HEK293T (cell line): ENCODE measurements at places on chromosomes 4 and X.

- DNase-seq = no peak
Measured at GRCh38 chrX:47272013-47272408, 39.2 kb downstream of the USP11 start.

DNA sequence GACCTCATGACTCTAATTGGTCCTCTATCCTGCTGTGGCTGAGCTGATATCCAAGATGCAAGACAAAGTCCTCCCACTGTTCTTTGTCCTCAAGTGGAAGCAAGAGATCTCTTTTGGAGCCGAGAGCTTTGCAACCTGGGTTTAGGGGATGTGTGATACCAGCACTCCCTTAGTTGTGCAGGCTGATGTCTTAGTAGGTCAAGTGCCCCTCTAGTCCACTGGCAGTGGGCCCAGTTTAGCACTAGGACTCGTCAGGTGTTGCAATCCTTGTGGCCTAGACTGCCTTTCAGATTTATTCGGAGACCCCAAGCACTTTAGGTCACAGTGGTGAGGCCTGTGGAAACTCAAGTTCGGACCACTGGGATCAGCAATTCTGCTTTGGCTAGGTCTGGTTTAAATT, 64.0 kb downstream of the GPRASP3 start:
- no peak for DNase-seq

- no peak for DNase-seq
Measured at GRCh38 chr4:123606946-123607542, 210.4 kb downstream of the SPRY1 start.

DNA sequence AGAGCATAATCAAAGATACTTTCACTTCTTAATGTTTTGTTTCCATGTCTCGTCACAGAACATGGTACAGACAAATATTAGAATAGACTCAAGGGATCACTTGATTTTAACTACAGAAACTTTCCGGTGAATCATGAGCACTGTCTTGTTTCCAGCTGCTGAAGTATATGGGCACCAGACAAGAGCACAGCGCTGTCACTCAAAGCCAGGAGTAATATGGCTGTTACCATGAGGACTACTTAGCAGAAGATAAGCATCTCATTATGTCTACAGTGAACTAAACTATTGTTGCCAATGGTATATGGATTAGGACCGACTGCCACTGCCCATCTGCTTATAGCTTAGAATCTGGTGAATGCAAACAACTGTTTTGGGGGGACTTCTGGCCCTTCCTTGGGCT, 34.3 kb downstream of the MECP2 start:
- DNase-seq = no peak

DNA sequence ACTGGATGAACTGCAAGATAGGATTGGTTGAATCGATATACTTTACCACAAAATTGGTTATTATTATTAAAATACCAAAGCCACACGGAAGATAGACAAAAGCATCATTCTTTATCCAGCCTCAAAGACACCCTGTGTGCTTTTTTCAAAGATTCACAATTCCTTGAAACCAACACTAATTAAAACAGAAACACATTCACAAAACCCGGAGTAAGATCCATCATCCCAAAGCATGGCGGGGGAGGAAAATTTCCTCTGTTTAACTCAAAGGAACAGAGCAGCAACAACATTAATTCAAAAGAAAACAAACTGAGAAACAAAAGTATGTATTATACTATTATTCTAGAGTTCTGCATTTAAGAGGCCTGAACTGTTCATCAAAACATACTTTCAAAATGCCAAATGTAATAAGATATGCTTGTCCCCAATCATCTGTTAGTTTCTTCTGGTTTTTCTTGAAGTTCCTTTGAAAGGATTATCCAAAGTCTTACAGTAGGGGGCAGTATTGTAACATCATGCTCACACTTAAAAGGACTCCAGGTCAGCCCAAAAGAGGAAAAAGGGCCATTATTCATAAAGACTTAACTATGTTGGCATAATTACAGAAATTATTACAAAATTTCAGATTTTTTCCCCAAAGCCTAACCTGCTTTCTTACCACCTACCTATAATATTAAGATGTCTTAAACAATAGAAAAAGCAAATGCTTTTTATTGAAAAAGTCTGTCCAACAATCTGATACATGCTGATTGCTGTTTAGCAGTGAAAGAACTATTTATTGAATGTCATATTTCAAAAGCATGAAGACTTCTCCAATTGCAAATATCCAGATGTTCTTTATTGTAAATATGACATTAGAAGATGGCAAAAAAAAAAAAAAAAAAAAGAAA, 168.7 kb downstream of the SCFD2 start:
- DNase-seq = peak; percentile 36

- DNase-seq = no peak
Measured at GRCh38 chr4:12488672-12489071, 995.5 kb downstream of the RAB28 start.

GRCh38 chrX:155767876-155768769, 113.0 kb upstream of the VAMP7 start:
- no peak for DNase-seq

DNA sequence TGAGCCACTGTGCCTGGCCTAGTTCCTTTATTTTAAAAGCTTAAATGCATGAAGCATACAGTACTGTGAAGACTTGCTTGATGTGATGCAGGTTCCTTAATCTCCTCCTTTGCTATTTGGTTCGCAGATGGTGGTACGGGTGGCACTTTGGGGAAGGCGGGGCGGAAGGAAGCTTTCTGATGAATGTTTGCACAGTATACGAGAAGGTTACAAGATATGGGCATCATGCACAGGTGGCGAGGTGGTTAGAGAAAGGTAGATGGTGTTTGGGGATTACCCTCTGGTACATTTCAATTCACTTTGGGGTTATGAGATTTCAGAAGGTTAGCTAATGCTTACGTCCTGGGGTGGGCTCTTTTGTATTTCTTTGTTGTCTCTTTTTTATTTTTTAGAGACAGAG, 17.2 kb downstream of the RHOH start:
- no peak for DNase-seq

DNA sequence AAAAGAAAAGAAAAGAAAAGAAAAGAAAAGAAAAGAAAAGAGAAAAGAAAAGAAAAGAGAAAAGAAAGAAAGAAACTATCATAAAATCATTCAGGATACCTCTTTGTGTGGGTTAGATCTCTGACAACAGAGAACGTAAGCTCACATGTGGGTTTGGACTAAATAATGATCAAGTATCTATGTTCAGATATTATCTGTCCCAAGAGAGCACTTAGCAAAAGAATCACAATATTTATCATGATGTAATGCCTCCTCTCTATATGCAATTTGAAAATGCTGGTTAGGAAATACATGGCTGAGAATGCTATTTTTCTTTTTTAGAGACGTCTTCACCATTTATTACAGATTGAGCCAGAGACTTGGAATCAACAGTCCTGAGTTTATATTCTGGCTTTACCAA, 191.3 kb downstream of the KCNIP4 start:
- no peak for DNase-seq

DNA sequence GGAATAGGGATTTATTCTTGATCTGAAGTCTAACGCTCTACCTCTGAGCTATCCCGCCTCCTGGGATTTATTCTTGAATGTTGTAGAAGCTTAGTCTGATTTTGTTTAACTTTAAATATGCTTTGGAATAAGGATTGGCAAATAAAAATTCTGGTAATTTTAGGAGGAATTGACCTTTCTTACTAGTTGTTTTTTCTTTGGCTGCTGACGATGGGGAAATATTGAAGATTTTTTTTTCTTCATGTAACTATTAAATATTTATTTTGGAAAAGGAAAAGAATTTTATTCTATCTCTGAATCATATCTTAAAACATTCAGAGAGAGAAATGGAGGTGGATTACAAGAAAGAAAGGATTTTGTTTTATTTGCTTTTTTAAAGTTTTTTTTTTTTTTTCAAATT, 122.9 kb downstream of the PDLIM5 start:
- DNase-seq = no peak

DNA sequence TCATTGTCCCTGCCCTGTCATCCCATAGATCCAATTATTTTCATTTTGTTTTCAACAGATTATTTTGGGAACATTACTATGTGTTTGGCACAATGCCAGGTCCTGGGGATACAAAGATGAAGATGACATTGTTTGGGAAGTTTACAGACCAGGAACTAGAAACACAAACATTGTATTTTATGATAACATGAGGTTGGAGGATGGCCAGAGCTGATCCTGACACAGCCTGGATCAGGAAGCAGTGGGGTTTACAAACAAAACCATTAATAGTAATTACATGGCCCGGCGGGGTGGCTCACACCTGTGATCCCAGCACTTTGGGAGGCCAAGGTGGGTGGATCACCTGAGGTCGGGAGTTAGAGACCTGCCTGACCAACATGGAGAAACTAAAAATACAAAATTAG, 29.9 kb downstream of the CLRN2 start:
- no peak for DNase-seq

- no peak for DNase-seq
Measured at GRCh38 chrX:1416965-1417760, 25.2 kb upstream of the SLC25A6 start.
